NCI-H748 treated with DMSO at 0.1 percent for 48 hours (cell line): ENCODE measurements at places on chromosomes 5 and 9.

GRCh38 chr9:124357721-124358361 lies 57.4 kb downstream of the PSMB7 start:
- DNase-seq, result no peak

DNA sequence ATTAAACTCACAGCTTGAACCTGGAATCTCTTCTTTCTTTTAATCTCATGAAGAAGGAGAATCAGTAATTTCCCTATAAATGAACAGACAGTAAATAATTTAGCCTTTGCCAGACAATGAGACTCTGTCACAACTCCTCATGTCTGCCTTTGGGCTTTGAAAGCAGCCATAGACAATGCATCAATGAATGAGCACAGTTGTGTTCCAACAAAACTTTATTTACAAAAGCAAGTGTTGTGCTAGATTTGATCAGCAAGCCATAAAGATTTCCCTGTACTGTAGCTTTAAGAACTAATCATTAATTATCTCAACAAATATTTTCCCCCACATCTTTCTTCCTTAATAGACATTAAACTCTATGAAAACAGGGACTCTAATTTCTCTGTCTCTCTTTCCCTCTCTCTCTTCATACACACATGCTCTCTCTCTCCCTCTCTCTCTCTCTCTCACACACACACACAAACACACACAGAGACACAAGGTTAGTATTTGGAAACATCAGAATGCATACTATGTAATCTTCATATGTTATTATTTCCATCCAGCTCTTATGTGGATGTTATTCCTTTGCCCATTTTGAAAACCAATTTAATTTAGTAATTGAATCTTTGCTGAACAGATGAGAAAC lies 1209.8 kb upstream of the CDH6 start:
- DNase-seq, result no peak

GRCh38 chr9:134477342-134477925 lies 151.2 kb downstream of the RXRA start:
- DNase-seq, result no peak

GRCh38 chr5:171773106-171773505 lies 12.5 kb upstream of the SMIM23 start:
- DNase-seq, result no peak

GRCh38 chr9:27756418-27756817 lies 183.1 kb upstream of the C9orf72 start:
- DNase-seq, result no peak

GRCh38 chr9:78574354-78575045 lies 277.6 kb downstream of the PSAT1 start:
- DNase-seq, result no peak

GRCh38 chr9:120386390-120387131 lies 193.4 kb downstream of the CDK5RAP2 start:
- peak; percentile 97 for DNase-seq

GRCh38 chr5:136482206-136482605 lies 116.9 kb upstream of the TRPC7 start:
- no peak for DNase-seq

- no peak for DNase-seq
Observed at GRCh38 chr5:144139586-144139985, 30.9 kb downstream of the YIPF5 start.

GRCh38 chr5:50406877-50407276 lies 34.2 kb downstream of the EMB start:
- DNase-seq, result no peak

GRCh38 chr9:96015876-96016686 lies 140.6 kb downstream of the ERCC6L2 start:
- no peak for DNase-seq

DNA sequence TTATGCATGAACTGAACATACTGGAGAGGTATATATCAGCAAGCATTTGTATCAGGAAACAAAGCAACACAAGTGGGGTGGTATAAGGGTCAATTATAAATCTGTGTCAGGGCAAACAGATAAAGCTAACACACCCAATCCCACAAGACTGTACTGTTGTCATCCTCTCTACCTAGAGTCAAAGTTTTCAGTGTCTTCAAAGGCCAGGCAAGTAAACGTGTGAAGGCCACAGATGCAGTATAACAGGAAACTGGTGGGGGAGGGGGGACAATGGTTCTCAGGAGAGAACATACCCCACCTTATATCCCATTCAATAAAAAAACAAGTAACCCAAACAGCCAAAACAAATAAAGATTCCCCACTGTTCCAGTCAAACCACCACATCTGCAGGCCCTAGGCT lies 22.1 kb downstream of the ELP1 start:
- DNase-seq, result no peak

DNA sequence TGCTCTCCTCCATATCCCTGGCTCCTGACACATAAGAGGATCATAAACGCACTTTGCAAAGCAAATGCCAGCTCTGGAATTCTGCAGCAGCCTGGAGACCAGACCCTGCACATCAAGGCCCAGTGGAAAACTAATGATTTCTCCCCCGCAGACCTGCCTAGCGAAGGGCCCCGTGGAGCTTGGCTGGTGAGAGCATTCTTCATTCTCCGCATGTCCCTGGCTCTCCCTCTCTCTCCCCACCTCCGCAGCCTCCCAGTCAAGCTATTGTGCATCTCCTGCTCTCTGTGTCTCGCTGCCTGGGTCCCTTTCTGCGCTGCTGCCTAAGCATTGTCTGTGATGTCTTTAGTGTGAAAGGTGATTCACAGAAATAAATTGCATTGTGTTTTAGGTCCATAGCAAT lies 46.7 kb downstream of the GRIA1 start:
- DNase-seq, result no peak

- no peak for DNase-seq
Observed at GRCh38 chr5:464843-465590, 22.0 kb downstream of the EXOC3 start.

DNA sequence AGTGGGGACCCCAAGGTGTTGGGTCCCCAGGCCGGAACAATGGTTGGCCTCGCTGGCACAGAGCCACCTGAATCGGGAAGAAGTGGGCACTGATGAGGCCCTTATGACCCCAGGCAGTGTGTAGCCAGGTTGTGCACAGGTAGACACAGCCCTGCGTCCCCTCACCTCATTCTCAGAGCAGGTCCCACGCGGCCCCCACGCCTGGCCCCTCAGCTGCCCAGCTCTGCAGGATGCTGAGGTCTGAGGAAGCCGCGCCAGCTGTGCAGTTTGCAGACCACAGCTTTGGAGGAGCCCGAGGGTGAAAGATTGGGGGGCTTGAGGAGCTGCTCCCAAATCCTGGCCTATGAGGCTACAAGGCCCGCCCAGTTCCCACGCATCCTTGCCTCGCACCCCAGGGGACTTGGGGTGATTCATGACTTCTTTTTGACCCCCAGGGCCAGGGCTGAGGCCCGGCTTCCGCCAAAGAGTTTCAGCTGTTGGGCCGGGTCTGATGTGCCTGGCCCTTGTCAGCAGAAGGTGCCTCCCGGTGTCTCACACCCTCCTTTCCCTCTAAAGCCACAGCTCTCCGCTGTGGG lies 87.8 kb upstream of the PHYKPL start:
- DNase-seq, result no peak

DNA sequence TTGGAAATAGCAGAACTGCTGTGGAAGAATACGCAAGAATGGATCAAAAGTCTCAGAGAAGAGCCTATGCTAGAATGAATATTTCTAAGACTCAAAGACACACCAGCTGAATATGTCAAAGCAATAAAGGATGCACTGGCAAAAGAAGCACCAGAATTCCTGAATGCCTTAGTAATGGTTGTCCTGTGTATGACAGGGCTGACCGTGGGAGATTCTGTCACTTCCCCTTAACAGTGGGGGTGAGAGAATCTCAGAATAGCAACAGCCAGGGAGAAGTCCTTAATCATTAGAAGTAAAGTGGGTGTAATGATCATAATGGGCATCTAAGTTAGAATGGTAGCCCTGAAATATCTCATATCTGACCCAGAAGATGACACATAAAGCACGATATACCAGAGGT lies 14.6 kb upstream of the PRR16 start:
- DNase-seq, result no peak

DNA sequence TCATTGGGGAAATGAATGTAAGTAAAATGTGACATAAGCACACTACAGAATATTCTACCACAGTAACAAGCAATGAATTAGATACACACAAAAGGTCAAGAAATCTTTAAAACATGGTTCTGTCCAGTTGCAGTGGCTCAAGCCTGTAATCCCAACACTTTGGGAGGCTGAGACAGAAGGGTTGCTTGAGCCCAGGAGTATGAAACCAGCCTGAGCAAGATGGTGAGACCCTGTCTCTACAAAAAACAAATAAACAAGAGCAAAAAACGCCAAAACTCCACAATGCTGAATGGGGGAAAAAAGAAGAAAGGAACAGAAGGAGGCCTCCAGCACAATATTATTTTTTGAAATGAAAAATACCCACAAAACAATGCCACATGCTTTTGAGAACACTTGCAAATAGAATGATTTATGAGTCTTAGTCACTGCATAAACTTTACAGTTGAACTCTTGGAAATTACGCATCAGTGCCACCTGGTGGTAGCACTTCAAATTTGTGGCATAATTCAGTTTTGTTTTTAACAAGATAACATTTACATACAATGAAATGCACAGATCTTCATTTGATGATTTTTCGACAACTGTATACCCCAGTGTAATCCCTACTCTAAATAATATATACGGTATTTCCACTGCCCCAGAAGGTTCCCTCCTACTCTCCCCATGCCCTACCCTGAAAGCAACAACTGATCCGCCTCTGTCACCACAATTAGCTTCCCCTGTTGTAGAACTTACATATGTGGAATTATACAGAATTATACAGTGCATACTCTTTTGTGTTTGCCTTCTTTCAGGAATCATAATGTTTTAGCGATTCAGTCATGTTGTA lies 14.4 kb upstream of the SPINK4 start:
- peak; percentile 50 for DNase-seq

DNA sequence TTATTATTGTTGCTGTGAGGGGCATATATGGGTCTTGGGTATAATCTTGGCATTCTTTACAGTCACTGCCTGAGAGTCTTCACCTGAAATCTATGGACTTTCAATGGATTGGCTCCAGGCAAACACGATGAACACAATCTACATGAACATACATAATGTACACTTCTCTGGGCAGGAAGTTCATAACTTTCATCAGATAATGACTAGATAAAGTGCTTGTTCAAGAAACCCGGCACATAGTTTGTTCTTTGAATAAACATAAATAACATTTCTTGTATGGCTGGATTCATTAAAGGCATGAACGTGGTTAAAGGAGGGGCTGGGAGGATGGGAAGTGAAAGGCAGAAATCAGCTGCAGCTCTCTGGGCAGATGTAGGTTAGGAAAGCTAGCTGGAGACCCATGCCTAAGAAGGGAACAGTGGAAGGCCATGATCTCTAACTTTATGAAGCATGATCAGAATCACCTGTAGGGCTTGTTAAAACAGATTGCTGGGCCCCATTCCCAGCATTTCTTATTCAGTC lies 306.9 kb upstream of the EFNA5 start:
- DNase-seq, result no peak
